ENCODE measurements at places on chromosomes 4 and X. TPM values are rescaled to one million over a fixed set of nuclear protein-coding genes. Genes with fewer than 3 reads are reported as not detected.

Gene NALF2
- total RNA-seq, result not detected

DNA sequence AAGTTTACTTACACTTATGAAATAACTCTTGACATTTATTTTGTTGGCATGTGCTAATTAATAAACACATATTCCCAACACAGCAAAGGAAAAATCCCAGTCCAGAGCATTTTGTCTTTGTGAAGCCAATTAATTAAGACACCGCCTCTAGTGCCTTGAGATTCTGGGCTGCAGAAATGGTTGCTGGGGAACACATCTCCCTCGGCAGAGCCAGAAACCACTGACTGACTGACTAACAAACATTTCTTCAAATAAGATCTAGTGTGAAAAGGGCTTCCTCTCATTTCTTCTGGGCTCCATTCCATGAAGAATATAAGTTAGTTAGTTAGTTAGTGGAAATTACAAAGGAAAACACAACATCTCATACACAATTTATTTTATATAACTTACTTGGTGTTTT, 28.4 kb upstream of the NAP1L5 start:
- no peak for DNase-seq

DNA sequence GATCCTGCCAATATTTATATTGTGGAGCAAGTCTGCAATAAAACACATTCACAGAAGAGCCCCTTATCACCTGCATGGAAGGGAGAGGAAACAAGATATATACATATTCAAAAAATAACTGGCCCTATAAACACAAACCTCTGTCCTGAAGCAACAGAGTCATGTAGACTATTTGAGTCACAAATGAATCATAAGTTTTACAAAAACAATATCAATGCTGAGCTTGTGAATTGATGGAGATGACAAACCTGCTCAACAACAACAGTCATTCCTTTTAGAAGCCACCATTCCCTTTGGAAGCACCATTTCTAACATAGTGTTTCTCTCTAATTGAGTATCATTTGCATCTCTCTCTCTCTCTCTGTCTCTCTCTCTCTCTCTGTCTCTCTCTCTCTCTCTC, 313.9 kb downstream of the MID1IP1 start:
- DNase-seq, result no peak

DNA sequence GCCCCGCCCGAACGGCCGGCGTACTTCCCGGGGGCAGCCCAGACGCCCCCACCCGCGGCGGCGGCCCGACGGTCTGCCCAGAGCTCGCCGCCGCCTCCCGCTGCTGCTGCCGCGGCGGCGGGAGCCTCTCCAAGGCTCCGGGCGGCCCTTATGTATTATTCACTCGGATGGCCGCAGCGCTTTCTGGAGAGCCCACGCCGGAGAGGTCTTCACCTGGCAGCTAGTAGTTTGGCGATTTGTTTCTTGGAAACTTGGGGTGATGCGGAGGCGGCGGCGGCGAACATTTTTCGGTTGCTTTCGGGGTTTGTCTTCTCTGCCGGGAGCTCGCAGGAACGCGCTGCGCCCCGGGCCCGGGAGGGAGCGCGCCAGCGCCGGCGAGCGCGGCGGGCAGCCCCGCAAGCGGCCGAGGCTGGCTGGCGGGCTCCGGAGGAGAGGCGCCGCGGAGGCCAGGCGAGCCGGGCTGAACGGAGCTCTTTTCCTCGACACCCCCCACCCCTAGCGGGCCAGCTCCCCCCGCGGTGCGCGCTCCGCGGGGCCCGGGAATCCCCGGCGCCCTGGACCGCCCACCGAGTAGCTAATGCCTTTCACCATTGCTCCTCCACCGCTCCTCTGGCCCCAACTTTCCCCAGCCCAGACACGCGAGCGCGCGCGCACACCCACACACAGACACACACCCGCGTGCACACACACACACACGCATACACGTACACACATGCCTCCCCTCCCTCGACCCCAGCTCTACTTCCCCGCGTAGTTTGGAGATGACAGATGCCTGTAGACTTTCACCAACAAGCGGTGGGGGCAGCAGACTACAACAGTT, 113.5 kb downstream of the DHX15 start:
- peak; percentile 36 for DNase-seq

- DNase-seq, result no peak
These were observed 38.7 kb downstream of the CCSER1 start for GRCh38 chr4:90165883-90166282.

Gene MND1
- total RNA-seq, result 15.5 TPM

- no peak for DNase-seq
These were observed 129.0 kb downstream of the C4orf51 start for GRCh38 chr4:145808848-145809512.

Gene BBS12
- 5.8 TPM for total RNA-seq

DNA sequence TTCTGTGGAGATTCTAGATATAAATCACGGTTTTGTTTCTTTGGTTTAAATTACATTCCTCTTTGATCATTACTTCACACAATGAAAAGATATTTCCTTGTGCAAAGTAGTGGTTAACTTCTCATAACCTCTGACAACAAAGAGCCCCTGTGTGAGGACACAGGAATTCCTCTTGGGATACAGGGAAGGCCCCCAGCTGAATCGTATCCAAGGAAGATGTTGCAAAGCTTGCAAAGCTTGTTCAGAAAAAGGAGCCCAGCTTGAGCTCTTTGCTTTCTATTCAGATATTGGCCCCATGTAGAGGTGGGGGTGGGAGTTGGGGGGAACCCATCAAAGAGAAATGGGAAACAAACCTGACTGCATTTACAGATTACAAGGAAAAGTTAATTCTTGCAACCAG, 145.7 kb downstream of the RELL1 start:
- no peak for DNase-seq

GRCh38 chr4:130338851-130339250, 1242.9 kb downstream of the C4orf33 start:
- no peak for DNase-seq

Gene HSFX2
- 0.36 TPM for total RNA-seq

- DNase-seq, result no peak
These were observed 3.6 kb upstream of the NXT2 start for GRCh38 chrX:109533005-109533404.

Gene PPBP
- not detected for total RNA-seq

Gene SORBS2
- total RNA-seq, result 2.8 TPM

GRCh38 chr4:4655901-4656300, 114.1 kb upstream of the STX18 start:
- DNase-seq, result no peak

Gene BRS3
- not detected for total RNA-seq

All from fibroblast of the aortic adventitia (primary cell).